ENCODE measurements at places on chromosomes 1 and 21.
A peak's percentile ranks its signal among the peaks of the same experiment; 100 is the strongest.

GRCh38 chr1:83545066-83545862 lies 453.7 kb downstream of the TTLL7 start:
- DNase-seq, result peak; percentile 21

- DNase-seq, result no peak
Observed at GRCh38 chr1:91171898-91172297, 150.1 kb upstream of the ZNF644 start.

- DNase-seq, result no peak
Observed at GRCh38 chr1:41745022-41745421, 173.7 kb downstream of the HIVEP3 start.

GRCh38 chr21:14557413-14557812 lies 11.3 kb upstream of the SAMSN1 start:
- DNase-seq, result no peak

GRCh38 chr1:160859166-160859565 lies 3.5 kb downstream of the CD244 start:
- DNase-seq, result no peak

- peak; percentile 17 for DNase-seq
Observed at GRCh38 chr1:215056584-215056983, 26.0 kb upstream of the KCNK2 start.

GRCh38 chr1:94104776-94105580 lies 16.0 kb downstream of the ABCA4 start:
- DNase-seq, result no peak

DNA sequence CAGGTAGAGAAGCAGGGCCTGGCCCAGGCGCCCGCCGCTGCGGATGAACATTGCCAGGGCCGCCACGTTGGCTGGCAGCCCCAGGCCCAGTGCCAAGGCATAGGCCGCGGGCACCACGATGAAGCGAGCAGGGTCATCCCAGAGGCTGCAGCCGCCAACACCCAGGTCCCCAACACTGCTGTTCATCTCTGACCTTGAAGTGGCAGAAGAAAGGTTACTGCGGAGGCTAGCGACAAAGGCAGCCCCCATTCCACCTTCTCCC lies 8.0 kb downstream of the TMEM35B start:
- DNase-seq, result no peak

DNA sequence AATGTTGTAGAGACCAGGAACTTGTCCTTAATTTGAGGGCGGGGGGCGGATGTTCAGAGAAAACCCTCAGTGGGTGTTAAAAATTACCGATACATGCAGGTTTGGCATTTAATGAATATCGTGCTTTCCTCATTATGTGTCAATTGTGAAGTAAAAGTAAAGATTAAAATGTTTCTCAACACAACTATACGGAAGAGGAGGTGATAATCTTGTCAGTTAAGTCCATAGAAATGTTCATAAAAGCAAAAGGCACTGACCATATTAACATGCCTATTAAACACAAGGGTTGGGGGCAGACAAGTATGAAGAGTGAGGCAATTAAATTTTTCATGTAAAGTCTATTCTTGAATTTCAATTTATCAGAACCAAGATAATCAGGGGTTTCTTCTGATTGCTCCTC lies 1.3 kb downstream of the BRINP3 start:
- DNase-seq, result no peak

DNA sequence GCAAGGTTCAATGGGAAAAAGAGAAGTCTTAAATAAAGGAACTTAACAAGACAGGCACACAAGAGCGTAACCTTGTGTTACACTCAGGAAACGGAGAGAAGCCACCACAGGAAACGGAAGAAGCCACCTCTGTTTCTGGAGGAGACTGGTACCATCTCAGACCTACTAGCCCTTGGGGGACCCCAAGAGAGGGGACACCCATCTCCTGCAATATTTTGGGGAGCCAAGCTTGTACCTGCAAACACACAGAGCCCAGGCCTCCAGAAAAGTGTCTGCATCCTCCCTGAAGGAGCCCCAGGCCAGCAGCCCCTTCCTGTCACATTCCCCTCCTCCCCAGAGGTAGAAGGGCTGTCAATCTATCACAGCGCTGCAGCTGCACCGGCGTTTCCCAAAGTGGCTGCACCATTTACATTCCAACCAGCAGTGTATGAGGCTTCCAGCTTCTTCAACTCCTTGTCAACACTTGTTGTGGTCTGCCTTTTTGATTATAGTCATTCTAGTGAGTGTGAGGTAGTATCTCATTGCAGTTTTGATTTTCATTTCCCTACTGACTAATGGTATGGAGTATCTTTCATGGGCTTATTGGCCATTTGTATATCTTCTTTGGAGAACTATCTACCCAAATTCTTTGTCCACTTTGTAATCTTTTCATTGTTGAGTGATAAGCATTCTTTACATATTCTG lies 23.0 kb upstream of the PADI1 start:
- DNase-seq, result no peak

DNA sequence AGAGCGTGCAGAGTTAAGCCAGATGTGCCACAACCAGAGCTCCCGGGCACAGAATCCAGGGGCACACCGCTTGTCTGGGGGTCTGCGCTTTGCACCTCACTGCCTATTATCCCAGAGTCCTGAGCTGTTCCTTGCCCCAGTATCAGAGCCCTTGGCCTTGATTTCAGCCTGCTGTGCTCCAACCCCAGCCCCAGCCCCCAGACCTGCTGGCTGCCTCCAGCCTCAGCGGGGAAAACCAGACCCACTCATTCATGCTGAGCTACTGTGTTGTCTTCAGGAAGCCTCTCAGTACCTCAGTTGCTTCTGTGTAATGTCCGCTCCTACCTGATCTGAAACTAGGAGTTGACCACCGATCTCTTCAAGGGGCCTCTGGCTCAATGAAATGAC lies 1.1 kb downstream of the IKBKE start:
- no peak for DNase-seq

- peak; percentile 47 for DNase-seq
Observed at GRCh38 chr1:108962681-108963051, 618 bp downstream of the CLCC1 start.

Data from MG63 (cell line).